CD4-positive, alpha-beta T cell treated with Interleukin-1 beta for 1 hour (primary cell): ENCODE measurements at places on chromosomes 5 and 9.
A peak's percentile ranks its signal among the peaks of the same experiment; 100 is the strongest.

DNA sequence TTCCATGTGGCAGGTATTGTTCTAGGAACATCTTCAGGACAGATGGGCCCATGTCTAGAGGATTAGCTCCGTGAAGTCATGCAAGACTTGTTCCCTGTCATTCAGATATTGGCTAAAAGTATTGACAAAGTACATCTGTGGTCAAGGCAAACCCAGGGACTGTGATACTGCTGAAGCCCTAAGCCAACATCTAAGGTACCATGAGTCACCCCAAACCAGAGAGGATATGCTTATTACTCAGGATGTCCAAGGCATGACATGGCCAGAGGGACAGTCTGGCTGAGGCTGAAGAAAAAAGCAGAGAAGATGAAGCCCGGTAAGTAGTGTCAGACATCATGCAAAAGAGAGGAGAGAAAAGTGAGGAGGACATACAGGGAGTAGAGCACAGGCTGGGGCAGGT lies 31.0 kb downstream of the HMHB1 start:
- no peak for DNase-seq

DNA sequence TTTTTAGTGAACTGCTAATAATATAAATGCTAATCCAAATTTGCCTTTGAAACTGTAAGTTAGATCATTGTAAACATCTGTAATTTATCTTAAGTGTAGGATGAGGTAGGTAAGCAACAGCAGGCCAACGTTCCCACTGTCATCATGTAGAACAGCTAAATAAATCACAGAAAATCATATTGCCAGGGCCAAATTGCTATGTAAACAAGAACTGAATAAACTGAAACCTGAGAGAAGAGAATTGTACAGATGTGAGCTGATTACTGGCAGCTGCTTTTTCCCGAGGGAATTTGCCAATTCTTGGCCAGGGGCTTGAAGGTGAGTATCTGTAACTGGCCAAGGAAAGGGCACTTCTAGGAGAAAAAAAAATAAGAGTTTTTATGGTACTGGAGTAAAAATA lies 97.6 kb downstream of the CDH10 start:
- DNase-seq: no peak

GRCh38 chr5:57327561-57328367 lies 153.9 kb downstream of the GPBP1 start:
- no peak for DNase-seq

GRCh38 chr5:145787001-145787400 lies 48.1 kb downstream of the PRELID2 start:
- DNase-seq: no peak

GRCh38 chr9:131191857-131192256 lies 66.5 kb downstream of the NUP214 start:
- no peak for DNase-seq

GRCh38 chr9:109114670-109115069 lies 5.1 kb downstream of the TMEM245 start:
- no peak for DNase-seq

GRCh38 chr9:130707225-130707976 lies 13.8 kb downstream of the EXOSC2 start:
- peak; percentile 61 for DNase-seq

- no peak for DNase-seq
Observed at GRCh38 chr5:108536321-108536720, 154.4 kb upstream of the FBXL17 start.

DNA sequence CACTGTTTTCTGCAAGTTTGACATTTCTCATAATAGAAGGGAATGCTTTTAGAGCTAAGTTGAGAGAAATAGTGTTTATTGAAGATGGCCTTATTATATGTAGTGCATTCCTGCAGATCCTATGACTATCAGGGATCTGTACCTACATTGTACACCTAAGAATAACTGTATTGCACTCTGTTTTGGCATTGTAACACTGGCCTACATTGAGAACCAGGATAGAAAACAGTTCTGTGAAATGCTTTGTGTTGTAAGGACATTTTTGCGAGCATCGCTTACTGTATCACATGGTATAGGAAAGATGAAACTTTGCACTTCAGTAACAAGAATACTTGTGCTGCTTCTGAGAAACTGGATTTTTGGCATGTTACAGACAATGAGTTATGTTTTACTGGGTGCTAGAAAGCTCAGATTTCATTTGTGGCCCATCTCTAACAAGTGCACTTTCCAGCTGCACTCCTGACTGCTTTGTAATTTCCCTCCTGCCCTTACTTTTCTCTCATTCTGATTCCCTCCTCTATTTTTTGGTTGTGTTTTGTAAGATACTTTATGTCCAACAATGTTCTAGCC lies 30.6 kb downstream of the C9orf85 start:
- no peak for DNase-seq

GRCh38 chr5:136246122-136246521 lies 53.2 kb upstream of the SMIM32 start:
- DNase-seq: no peak

GRCh38 chr5:139660923-139661814 lies 13.0 kb downstream of the CXXC5 start:
- DNase-seq: peak; percentile 82

GRCh38 chr9:102237094-102237493 lies 498.6 kb upstream of the GRIN3A start:
- no peak for DNase-seq

DNA sequence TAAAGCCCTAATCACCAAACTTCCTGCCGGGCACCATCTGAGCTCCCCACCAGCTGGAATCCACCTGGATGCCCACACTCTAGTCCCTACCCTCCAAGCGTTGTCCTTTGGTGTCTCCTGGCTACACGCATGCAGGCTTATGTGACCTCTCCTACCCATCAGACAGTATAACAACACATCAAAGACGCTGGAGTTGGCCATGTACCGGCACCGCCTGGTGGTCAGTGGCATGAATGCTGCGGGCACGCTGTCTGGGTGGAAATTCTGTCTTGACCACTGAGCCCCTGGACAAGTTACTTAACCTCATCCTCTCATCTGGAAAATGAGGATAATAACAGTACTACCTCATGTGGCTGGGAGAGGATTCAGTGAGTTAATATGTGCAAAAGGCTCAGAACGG lies 23.4 kb upstream of the CORO2A start:
- DNase-seq: peak; percentile 8

GRCh38 chr5:115531787-115532367 lies 12.7 kb downstream of the FEM1C start:
- DNase-seq: no peak

GRCh38 chr9:94665613-94666012 lies 26.3 kb upstream of the FBP1 start:
- no peak for DNase-seq

GRCh38 chr5:32206509-32207354 lies 32.6 kb upstream of the GOLPH3 start:
- DNase-seq: no peak

- DNase-seq: no peak
Observed at GRCh38 chr5:14726066-14726838, 61.7 kb downstream of the OTULIN start.

GRCh38 chr5:59116231-59116865 lies 533.5 kb downstream of the RAB3C start:
- no peak for DNase-seq

- no peak for DNase-seq
Observed at GRCh38 chr9:95820074-95820473, 55.4 kb upstream of the ERCC6L2 start.

DNA sequence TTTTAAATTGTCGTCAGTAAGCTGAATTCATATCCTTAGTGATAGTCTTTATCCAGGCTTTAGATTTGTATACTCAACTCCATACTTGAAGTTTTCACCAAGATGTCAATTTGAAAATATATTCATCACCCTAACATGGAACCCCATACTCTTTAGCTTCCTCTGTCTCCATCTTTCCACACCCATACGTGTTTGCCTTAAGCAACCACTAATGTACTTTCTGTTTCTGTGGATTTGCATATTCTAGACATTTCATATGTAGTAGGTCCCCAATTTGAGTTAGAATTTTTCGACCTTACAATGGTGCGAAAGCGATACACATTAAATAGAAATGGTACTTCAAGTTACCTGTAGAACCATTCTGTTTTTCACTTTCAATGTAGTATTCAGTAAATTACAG lies 65.2 kb downstream of the NSD1 start:
- DNase-seq: no peak

GRCh38 chr5:180194410-180195345 lies 14.3 kb downstream of the RASGEF1C start:
- no peak for DNase-seq

DNA sequence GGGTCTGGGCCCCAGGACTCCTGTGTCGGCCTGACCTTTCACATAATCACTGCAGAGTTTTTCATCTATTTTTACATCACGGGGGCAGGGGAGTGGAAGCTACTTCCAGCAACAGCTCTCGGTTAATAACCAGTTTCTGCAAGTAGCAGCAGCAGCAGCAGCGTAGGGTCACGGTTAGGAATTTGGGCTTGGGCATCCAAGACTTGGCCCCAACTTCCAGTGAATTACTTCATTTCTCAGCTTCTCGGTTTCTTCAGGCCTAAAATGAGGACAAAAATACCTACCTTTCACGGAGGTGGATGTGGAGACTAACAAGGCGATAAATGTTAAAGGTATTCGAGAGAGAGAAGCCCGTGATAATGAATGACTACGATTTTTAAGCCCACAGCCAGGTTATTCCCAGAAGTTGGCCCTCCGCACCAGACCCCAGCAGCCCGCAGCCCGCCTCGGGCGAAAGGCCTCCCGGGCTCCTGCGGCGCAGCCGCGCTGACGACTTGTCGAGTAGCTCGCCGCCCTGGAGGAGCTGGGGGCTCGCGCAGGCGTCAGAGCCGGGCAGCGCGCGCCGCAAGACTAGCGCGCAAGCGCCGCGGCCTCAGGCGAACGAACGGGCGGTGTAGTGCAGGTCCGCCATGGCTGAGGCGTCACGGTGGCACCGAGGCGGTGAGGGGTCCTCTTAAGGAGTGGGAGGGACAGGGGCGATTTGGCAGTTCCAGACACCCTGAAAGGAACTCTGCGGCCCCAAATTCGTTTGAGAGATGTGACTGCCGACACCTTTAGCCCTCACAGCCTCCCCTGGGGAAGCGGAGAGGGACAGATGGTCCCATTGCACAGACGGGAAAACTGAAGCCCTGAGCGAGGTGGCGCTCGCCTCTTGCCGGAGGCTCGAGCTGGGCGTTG lies at the start of gene PKD2L2:
TSS of gene PKD2L2 (plus strand) at position 595 of the 897 bp plus-strand sequence. CDS start at position 630, 35 bp downstream.
- DNase-seq: peak; percentile 88

DNA sequence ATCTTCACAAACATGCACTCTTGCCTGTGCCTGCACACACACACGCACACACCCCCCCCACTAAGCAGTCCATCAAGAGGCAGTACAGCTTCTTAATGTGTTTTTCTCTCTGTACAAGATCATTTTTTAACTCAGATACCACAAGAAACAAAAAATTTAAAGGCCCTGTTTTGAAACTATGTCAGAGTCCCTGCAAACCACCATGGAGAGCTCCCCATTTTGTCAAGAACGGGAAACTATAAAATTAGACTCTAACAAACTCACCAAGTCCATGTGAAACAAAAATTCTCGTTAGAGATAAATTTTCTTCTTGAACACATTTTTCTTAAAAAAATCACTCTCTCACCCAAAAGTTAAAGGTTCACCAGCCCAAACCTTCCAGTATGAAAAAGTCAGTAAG lies 86.3 kb downstream of the ELAVL2 start:
- no peak for DNase-seq

GRCh38 chr9:1939926-1940368 lies 75.2 kb upstream of the SMARCA2 start:
- DNase-seq: peak; percentile 42

DNA sequence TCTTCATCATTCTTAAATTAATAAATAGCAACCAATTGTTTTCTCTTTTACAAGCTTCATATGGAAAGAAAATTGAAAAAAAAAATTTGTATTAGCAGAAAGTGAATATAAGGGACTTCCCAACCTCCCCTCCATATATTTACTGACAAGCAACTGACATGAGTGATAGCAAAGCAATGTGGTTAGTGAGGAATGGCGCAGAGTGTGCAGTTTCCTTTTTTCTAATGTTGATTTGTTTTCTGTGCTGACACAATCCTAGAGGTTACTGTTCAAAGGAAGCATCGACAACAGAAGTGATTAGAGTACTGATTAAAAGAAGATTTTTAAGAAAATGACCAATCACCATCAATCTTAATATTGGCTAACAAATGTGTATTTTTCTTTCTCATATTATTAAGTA lies 1.7 kb upstream of the PTGER4 start:
- peak; percentile 55 for DNase-seq

DNA sequence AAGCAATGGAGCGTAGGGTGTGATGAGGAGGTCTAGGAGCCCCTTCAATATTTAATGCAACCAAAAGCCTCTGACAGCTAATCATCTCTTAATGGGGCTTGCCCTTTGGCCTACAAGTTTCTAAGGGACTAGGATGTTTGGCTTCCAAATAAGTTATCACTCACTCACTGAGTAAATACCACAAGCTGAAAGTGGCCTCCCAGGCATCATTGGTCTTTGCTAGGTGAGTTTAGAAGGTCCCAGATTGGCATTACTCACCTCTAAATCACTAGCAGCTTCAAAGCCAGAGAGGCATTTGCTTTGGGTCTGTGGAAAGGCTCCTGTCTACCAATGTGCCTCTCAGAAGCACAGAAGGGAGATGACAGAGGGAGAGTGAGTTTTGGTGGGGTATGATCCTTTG lies 344.2 kb downstream of the NTRK2 start:
- DNase-seq: no peak

- no peak for DNase-seq
Observed at GRCh38 chr5:158854260-158854783, 245.4 kb downstream of the EBF1 start.

DNA sequence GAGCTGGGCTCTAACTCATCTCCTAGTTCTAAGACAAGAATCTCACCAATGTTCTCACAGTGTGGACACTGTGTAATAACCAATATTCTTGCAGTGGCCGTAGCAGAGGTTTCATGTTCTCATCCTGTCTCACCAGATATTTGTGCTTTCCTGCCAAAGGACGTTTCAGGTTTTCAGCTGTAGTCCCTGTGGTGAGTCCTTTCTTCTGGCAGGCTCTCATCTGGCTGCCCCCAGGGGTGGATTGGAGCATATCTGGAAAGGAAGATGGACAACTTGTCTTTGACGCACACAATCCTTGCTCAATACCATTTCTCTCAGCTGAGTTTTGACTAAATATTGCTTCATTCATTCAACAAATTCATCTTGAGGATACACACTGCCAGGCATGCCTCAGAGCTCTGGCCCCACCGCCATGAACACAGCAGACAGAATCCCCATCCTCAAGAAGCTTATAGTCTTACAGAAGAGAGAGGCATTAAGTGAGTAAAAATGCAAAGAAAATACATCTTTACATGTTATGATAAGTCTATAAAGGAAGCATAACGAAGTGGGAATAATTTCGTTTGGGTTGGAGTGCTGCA lies 33.8 kb upstream of the NEURL1B start:
- no peak for DNase-seq

DNA sequence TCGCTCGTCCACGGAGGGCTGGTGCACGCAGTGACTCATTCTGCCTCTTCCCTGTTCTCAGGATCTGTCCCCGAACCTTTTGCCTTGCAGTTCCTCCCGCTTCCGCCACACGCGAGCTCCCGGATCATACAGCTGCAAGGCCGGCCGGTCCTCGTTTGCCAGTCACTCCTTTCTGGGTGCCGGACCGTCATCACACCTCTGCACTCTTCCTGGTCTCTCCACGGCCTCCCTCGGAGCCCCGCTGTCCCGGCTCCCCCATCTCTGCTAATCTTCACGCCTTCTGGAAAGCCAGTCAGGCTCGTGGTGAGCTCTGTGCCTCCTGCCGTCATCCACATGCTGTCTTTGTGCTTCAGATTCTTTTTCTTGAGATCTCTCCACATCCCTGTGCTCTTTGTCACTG lies 91.8 kb downstream of the STX17 start:
- no peak for DNase-seq

- DNase-seq: peak; percentile 31
Observed at GRCh38 chr9:114906922-114907571, 23.3 kb downstream of the TNFSF8 start.
